ENCODE measurements at places on chromosomes 7 and 10. TPM values are rescaled to one million over a fixed set of nuclear protein-coding genes. Genes with fewer than 3 reads are reported as not detected.

- DNase-seq = no peak
These were observed 192.6 kb upstream of the CCDC6 start for GRCh38 chr10:60098677-60099601.

GRCh38 chr10:95276367-95277200 is 14.2 kb downstream of the PDLIM1 start:
- no peak for DNase-seq

- no peak for DNase-seq
These were observed 5.7 kb downstream of the GBX1 start for GRCh38 chr7:151161757-151162156.

DNA sequence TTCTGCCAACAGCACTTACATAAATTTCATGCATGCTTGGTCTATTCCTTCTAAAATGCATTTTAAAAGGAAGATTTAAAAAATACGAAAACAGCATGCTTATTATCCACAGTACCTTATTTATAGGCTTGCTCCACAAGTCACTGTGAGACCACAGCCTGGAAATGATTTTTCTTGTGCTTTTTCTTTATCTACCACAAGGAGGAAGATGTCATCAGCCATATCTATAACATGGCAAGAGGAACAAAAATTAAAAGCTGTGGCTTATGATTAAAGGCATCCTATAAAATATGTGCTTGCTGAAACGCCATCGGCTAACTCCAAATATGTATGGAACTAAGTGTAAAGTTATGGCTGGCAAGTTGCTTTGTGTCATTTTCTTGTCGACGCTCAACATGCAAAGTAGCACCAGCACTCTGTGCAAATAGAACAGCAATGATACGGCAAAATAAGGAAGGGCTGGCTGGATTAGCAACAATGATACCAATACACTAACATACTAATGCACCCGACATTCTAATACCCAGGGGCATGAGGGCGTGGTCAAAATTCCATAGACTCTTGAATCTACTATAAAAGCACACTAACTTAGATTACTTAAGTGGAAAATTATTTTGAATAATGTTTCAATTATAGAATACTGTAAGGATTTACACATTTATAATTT is 41.2 kb upstream of the AKR1E2 start:
- DNase-seq = no peak

GRCh38 chr10:3206511-3207157 is 34.1 kb upstream of the PITRM1 start:
- no peak for DNase-seq

- DNase-seq = no peak
These were observed 119.1 kb upstream of the KMT2E start for GRCh38 chr7:104894726-104895521.

DNA sequence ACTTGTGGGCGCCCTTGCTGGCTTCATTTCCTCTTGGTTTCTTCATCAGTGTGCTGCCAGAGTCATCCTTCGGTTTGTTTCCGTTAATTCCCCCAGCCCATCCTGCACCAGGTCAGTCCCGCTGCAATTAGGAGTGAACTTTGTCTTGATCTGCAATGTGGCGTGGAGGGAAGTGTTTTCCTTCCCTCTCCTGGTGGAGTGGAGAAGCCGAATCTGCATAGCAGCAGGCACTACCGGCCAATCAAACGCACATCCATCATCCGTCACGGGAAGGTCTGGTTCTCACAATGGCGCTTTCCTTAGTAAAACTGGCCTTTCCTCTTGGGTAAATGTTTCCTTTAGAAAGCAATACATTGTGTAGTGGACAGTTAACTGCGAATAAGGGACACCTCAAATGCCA is 337.5 kb downstream of the CXCL12 start:
- no peak for DNase-seq

- DNase-seq = no peak
These were observed 14.1 kb upstream of the WDR86 start for GRCh38 chr7:151423936-151424335.

DNA sequence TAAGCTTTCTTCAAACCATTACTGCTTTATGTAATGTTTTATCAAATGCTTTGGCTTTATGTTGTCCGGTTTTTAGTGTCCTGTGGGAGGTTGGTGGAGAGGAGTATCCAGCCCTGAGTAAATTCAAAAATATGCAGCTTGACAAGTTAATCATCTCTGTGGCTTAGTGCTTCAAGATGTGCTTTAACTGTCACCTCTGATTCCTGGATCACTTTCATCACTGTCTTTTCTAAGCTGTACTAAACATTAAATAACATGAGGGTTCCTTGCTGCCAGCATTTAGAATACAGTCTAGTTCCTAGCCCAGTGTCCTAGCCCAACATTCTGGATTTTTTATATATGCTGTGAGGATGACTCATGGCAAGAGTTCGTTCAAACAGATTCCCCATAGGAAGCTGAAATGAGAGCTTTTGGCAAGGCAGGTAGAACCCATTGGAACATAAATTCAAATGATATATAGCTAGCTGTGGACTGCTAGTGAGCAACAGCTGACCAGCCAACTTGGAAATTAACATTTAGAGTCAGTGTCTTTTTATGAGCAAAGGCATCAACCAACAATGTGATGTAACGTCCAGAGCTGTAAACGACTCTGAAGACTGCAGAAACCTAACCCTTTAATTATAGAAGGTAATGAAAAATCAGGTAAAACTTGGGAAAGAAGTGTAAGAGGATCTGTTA is 80.6 kb upstream of the OIT3 start:
- DNase-seq = peak; percentile 78

- no peak for DNase-seq
These were observed 38.3 kb downstream of the PDGFA start for GRCh38 chr7:481219-481930.

The UBN2 gene
- 5.3 TPM for total RNA-seq
